ENCODE measurements at places on chromosomes 2 and 18. TPM values are rescaled to one million over a fixed set of nuclear protein-coding genes. Genes with fewer than 3 reads are reported as not detected.

GRCh38 chr2:70247364-70248180 is 856 bp downstream of the TIA1 start:
- peak overlapping the region; percentile 96 for H3K27ac ChIP-seq
- H3K36me3 ChIP-seq, result no peaks in the 10 kb centered on the region
- H3K27me3 ChIP-seq, result no peaks in the 10 kb centered on the region
- peaks cover 12% of the 10 kb centered on the region for H3K4me1 ChIP-seq

DNA sequence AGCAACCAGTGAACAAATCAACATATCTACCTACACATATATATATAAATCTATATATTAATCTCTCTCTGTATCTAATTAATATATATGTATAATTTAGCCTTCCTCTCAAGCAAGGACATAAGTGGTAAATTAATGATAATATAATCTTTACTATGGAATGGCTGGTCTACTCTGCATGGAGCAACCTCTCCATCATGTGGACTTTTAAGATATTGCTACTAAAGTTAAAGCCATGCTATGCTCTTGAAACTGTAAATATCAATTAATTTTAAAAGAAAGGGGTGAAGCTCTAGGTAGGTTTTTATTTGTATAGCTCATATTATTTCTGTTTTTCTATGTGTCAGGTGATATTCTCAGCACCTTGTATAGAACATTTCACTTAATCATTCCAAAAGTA is 147.0 kb downstream of the PPP1R1C start:
- no peaks in the 10 kb centered on the region for H3K36me3 ChIP-seq
- H3K27me3 ChIP-seq, result no peaks in the 10 kb centered on the region
- H3K4me3 ChIP-seq, result no peak overlapping the region

DNA sequence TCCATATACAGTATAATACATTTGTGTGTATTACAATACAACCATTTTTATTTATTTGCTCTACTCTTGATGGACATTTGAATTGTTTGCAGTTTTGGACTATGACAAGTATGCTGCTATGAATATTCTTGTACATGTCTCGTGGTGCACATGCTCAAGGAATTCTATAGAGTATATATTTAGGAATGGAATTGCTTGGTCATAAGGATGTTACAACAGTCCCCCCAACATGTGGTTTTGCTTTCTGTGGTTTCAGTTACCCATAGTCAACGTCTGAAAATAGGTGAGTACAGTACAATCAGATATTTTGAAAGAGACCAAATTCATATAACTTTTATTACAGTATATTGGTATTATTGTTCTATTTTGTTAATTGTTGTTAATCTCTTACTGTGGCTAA is 24.1 kb upstream of the PLEKHM3 start:
- H3K27me3 ChIP-seq, result no peaks in the 10 kb centered on the region
- no peak overlapping the region for H3K4me3 ChIP-seq
- DNase-seq, result no peak
- H3K27ac ChIP-seq, result no peak overlapping the region

- H3K27ac ChIP-seq, result peak overlapping the region; percentile 94
- H3K4me1 ChIP-seq, result peaks cover 3% of the 10 kb centered on the region
- peak overlapping the region; percentile 57 for H3K4me3 ChIP-seq
- H3K27me3 ChIP-seq, result no peaks in the 10 kb centered on the region
- no peak for DNase-seq
These were observed 653 bp upstream of the ANKAR start for GRCh38 chr2:189673661-189674373.

DNA sequence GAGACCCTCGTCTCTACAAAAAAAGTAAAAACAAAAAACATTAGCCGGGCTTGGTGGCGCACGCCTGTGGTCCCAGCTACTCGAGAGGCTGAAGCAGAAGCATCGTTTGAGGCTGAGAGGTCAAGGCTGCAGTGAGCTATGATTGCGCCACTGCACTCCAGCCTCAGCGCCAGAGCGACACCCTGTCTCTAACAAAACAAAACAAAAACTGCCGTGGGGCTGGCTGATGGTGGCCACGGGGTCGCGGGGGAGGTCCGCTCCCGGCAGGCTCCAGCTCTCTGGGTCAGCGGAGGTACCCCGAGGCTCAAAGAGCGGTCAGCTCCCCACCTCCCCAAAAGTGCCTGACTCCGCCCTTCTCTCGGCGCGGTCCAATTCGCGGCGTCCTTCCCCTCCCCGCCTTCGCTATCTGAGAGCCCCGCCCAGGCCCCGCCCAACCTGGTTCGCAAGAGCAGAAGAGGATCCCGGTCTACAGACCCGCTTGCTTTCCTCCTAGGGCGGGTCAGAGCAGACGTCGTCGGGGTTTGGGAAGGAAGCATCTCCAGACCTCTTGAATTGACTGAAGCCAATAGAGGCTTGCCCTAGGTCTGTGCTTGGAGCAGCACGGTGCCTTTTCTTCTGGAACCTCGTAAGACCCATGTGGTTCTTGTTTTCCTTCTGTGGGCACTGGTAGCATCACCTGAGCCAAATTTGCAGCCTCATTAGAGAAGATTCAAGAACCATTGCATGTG is 7.8 kb downstream of the RAX start:
- H3K27me3 ChIP-seq, result no peaks in the 10 kb centered on the region
- no peak overlapping the region for H3K4me3 ChIP-seq
- H3K36me3 ChIP-seq, result no peaks in the 10 kb centered on the region
- no peak for DNase-seq
- no peak overlapping the region for H3K27ac ChIP-seq
- no peaks in the 10 kb centered on the region for H3K4me1 ChIP-seq

The TRMT61B gene
- 12.1 TPM for total RNA-seq

The TMEM247 gene
- not detected for total RNA-seq
